NCI-H1048 (cell line): ENCODE measurements at places on chromosomes 12 and 14.

DNA sequence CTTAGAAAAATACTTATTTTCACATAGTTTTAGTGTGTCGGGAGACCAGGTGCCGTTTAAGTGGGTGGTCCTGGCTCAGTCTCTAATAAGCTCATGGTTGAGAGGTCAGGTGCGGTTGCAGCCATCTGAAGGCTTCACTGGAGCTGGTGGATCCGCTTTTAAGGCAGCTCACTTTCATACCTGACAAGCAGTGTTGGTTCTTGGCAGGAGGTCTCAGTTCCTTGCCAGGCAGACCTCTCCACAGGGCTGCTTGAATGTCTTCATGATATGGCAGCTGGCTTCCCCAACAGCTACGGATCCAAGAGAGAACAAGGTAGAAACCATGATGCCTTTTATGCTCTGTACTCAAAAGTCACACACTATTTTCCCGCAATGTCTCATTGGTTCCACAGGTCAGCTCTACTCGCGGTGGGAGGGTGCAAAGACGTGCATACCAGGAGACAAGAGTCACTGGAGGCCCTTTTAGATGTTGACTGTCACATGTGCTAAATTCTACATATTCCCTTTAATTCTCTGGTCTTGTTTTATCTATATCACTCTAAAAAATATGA, 8.0 kb upstream of the ZDHHC17 start:
- no peak for DNase-seq

- DNase-seq: no peak
These were observed 95.1 kb downstream of the UNC79 start for GRCh38 chr14:93525696-93526451.

- no peak for DNase-seq
These were observed 103.3 kb upstream of the PMCH start for GRCh38 chr12:102300824-102301461.

GRCh38 chr12:21354641-21355040, 18.1 kb upstream of the IAPP start:
- DNase-seq: no peak

GRCh38 chr12:68499616-68500015, 111.1 kb upstream of the RAP1B start:
- DNase-seq: no peak

GRCh38 chr12:116009805-116010204, 267.7 kb downstream of the MED13L start:
- no peak for DNase-seq

DNA sequence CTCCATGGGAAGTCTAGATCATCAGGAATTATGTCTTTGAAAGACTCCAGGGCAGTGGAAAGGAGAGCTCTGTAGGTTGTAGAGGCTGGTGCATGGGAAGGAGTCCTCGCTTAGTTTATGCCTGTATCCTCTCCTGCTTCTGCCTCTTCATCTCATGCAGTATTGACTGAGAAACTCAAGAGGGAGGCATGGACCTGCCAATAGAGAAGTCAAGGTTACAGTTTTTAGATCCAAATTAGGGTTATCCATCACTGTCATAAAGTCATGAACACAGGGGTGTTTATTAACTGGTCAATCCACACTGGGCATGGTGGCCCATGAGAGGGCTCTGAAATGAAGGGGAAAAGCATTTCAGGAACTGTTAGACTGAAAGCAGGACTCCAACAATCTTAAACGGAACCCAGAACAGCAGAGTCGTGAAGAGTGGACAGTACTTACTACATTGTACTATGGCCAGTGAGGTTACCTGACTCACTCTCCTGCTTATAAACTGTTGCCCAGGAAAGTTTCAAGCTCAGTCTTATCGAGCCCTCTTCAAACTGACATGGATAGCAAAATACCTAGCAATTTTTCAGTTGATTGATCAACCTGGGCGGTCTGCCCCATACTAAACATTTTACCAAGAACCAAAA, 30.1 kb upstream of the DHRS7 start:
- DNase-seq: no peak

DNA sequence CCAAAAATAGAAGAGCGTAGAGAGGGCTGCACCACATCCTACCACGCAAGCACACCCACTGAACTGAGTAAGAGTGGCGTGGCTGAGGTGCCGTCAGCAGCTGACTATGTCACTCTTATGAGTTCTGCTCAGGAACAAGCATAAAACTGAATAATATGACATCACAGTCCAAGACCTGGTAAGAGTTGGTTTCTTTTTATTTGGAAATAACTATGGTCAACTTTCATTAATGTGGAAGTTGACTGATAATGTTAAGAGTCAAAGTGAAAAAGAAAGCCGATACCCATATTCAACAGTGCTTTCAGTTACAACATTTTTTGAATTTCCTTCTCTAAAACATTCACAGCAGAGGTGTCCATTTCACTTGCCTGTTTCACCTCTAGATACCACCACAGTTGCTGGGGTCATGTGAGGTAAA, 44.6 kb downstream of the GNS start:
- DNase-seq: no peak

DNA sequence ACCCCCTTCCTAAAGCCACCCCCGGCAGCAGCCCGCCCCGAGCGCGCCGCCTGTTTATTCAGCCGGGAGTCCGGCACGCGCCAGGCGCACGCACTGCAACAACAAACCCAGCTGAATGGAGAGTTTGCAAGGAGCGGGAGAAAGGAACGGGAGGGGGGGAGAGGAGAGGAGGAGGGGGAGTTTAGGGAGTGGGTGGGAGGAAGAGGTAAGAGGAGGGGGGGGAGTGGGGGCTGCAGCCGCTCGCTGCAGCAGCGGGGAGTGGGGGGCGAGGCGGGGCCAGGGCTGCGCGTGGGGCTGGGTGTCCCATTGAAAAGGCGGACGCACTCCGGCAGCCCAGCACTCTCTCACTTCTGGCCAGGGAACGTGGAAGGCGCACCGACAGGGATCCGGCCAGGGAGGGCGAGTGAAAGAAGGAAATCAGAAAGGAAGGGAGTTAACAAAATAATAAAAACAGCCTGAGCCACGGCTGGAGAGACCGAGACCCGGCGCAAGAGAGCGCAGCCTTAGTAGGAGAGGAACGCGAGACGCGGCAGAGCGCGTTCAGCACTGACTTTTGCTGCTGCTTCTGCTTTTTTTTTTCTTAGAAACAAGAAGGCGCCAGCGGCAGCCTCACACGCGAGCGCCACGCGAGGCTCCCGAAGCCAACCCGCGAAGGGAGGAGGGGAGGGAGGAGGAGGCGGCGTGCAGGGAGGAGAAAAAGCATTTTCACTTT, at the start of gene ASCL1:
ASCL1 (plus strand) TSS at position 336 of the 712 bp plus-strand sequence. CDS start 571 bp downstream, outside the sequence.
- DNase-seq: no peak

DNA sequence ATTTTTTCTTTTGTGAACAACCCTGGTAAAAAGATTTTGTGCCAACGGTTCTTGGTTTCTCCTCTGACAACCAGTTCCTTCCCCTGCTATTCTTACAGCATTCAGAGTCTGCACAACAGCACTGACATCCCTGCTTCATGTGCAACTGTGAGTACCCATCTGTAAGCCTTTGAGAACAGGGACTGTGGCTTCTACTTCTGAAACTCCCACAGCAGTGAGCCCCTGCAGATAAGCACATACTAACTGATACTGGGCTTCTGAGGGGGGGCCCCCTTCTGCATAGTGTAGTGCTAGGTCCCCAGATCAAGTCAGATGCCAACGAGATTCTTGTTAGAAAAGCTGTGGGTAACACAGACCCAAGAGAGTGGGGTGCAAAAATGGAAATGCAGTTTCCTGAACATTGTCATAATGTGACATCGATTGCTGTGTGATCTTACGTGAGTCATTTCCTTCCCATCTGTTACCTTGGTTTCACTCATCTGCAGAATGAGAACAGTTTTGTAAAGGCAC, 11.1 kb upstream of the NINJ2 start:
- DNase-seq: no peak

DNA sequence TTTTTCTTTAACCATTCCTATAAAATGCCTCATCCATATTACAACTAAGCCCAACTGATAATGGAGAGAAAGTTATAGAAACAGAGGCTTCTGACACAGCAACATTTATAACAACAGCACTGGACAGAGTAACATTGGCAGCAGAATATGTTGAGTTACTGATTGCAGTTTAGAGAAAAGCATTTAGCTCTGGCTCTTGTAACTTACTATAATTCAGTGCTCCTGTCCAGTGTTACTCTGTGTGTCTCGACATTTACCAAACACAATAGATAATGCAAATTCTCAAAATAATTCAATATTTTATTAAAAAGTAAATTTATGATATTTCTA, 356.1 kb downstream of the CEP128 start:
- no peak for DNase-seq

GRCh38 chr12:56198836-56199235, 9.6 kb upstream of the SMARCC2 start:
- no peak for DNase-seq

DNA sequence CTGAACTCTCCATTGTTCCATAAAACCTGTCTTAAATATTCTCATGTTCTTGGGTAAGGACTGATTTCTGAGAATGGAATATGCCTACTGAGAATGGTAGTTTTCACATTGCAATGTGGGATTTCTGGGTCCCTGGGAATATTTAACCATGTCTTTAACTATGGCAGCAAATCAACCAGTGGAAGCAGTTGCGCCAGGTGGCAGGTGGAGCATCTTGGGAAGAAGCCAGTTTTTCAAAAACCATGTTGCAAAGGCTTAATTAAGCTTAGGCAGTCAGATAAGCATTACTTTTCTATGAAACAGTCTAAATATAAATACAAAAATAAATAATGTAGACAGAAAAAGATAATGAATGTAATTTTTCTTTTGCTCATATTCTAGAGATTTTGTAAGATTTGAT, 448.1 kb downstream of the ADAMTS20 start:
- no peak for DNase-seq

DNA sequence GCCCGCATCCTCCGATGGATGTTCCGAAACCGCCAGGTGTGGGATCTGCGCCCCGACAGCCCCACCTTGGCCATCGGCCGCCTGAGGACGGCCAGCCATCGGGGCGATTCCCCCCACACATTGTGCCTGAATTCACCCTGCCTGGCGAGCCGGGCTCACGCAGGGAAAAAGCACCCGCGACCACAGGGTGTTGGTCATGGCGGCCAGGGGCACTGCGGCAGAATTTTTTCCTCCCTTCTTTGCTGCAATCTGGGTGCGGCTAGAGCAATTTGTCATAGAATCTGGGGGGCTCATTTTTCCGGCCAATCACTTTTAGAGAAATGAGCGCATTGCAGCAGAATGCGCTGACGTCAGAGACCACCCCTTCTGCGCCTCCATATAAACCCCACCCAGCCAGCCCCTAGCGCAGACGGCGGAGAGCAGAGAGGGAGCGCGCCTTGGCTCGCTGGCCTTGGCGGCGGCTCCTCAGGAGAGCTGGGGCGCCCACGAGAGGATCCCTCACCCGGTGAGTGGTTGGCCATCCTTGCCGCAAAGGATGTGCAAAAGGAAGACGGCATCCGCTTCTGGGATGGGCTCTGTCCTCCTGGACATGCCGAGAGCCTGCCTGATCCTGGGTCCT, at the start of gene MEG3:
MEG3 (plus strand) TSS at position 406 of the 619 bp plus-strand sequence.
- no peak for DNase-seq
